ENCODE measurements at places on chromosomes 4 and X.

GRCh38 chr4:7759216-7759615, 180.4 kb downstream of the AFAP1 start:
- peak; percentile 58 for DNase-seq

DNA sequence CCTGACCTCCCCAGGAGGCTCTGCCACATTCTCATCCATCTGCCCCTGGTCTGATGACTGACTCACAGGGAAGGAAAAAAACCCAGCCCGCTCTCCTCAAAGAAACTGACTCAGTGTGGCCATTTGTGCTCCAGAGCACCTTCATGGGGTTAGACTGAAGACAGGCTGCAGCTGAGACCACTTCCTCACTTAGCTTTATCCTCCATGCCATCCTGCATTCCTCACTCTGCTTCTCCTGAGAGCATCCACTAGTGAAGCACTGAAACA, 35.9 kb upstream of the HPSE start:
- no peak for DNase-seq

GRCh38 chr4:76699751-76700310, 198.1 kb downstream of the SOWAHB start:
- DNase-seq, result no peak

DNA sequence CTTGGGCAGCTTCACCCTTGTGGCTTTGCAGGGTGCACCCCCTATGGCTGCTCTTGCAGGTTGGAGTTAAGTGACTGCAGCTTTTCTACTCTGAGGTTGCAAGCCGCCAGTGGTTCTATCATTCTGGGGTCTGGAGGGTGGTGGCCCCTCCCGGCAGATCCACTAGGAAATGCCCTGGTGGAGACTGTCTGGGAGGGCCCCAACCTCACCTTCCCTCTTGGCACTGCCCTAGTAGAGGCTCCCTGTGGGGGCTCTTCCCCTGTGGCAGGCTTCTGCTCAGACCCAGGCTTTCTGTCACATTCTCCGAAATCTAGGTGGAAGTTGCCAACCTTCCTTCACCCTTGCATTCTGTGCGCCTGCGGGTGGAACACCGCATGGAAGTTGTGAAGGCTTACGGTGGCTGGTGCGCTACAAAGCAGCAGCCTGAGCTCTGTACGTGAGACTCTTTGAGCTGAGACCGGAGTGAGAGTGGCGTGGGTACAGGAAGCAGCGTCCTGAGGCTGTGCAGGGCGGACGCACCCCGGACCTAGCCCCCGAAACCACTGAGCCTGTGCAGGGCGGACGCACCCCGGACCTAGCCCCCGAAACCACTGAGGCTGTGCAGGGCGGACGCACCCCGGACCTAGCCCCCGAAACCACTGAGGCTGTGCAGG, 626.7 kb upstream of the FRG1 start:
- DNase-seq, result no peak

GRCh38 chr4:17619416-17620105, 5.1 kb downstream of the MED28 start:
- DNase-seq, result no peak

DNA sequence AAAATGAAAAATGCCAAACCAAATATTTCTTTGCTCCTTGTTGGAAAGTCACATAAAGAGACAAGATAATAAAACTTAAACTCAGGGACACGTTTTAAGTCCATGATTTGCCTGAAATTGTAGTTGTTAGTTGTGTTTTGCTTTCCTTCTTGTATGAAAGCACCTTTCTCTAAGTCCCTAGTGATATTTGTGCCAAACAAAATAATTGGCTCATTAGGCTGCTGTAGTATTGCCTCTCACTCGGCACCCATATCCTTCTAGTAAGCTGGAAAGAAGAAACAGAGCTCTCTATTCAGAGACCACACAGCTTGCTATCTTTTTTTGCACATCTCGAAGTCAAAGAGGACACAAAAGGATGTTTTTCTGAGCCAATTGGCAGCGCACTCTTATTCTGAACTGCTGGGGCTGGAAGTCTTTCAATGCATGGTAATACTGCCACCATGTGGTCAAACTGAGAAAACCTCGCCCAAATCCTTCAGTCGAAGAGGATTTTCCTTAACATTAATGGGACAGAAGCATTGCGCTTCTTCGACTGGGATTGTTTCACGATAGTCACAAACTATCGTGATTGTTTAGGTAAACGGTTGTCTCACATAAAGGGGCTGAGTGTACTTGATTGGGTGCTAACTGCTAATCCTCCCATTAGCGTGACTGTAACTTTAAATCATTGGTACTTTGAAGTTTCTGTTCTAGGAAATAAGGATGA, 571.9 kb upstream of the LCORL start:
- peak; percentile 26 for DNase-seq

DNA sequence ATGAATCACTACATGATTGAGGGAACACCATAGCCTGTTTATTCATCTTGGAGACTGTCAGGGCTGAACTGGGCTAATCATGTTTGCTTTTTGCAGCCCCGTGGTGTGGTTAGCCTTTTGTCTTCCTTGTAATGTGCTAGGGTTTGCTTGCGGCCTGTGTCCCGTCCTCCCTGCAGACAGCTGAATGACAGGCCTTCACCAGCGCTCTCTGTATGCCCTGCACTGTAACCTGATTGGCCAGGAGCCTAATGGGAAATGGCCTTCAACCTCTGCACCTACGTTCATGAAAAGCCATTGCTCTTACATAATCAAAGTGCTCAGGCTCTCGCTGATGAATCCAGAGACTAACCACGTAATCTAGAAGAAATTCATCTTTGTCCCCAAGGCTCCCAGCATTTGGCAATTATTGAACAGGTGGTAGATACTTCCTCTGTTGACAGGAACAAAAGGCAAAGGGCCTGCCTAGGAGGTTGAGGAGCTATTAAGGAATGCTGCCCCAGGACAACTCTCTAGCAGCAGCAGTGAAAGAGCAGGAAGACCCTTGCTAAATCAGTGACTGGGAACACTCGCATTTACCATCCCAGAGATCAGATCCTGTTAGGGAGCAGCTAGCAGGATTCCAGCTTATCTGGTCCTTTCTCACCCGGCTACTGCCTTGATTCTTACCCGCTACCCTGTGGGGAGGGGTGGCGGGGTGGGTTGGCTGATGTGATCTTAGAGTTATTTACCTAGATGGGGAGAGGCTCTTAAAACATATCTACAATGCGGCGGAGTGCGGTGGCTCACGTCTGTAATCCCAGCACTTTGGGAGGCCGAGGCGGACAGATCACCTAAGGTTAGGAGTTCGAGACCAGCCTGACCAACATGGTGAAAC, 42.3 kb upstream of the FAT1 start:
- DNase-seq, result no peak

DNA sequence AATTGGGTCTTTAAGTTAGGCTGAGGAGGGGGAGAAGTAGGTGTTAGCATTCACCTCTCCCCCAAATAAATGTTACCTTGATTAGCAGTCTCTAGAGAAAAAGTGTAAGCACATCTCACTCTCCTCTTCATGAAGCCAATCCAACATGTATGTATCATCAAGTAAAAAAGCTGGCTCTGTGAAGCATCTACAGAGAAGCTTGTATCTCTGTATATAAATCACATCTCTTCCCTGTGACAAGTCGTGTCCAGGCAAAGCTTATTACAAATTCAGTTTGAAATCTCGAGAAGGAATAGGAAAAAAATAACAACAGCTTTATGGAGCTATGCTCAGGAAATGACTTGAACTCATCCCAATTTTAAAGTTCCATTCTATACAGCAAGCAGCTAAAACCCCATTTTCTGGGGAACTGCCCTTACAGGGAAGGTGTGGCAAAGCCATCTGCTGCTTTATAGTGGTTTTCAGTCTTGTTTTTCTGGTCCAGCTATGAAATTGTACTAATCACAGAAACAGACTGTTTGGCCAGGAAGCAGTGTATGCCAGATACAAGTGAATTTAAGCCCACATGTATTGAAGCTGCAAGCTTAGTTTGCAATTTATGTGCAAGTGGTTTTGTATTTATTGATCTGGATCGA, 313.3 kb upstream of the NOCT start:
- no peak for DNase-seq

DNA sequence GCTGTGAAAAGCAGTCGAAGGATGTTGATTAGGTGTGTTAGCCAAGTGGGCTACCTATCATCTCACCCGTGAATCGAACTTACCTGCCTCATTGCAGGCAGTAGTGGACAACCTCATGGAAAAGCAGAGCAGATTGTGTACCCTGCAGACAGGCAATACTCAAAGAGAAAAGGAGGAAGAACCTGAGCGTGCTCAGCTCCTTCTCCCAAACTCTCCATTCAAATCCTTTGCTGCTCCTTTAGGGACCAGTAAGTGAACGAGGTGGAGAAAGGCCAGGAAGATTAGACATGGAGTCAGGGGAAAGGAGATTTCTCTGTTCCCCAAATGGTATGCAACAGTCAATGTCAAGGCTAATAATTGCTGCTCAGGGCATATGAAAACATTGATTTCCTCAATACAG, 45.2 kb upstream of the ELF2 start:
- no peak for DNase-seq

GRCh38 chr4:187125062-187125461, 401.4 kb upstream of the FAT1 start:
- no peak for DNase-seq

- DNase-seq, result no peak
Measured at GRCh38 chrX:28787206-28787605, 200.0 kb downstream of the IL1RAPL1 start.

DNA sequence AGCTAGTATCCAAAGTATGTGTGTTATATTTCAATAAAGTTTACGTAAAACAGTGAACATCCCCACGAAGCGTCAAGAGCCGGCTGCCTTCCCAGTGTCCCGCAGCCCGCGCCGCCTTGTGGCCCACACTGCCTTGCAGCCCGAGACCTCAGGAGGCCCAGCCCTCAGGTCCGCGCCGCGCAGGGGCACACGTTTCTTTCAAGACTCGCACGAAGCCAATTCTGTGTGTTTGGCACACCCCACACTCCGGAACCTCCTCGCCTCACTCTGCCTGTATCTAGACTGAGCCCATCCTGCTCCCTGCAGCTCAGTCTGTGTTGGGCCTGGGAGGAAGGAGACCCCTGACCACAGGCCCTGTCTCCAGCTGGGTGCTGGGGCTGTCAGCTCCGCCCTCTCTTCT, 5.8 kb downstream of the LRPAP1 start:
- DNase-seq, result no peak

DNA sequence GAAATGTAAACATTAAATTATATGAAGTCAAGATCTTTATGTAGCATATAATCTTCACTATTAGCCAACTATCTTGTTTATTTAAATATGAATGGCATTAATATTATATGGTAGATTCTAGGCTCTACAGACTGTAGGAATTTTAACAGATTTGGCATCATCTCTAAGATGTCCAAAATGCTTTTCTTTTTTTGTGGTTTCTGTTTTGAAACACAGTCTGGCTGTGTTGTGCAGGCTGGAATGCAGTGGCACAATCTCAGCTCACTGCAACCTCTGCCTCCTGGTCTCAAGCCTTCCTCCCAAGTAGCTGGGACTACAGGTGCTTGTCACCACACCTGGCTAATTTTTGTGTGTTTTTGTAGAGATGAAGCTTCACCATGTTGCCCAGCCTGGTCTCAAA, 76.2 kb downstream of the ELOVL6 start:
- DNase-seq, result no peak

GRCh38 chr4:112358952-112359749, 62.0 kb downstream of the ALPK1 start:
- DNase-seq, result no peak

- peak; percentile 62 for DNase-seq
Measured at GRCh38 chr4:163544407-163545038, 50.0 kb downstream of the TMA16 start.

GRCh38 chrX:9180623-9181022, 146.7 kb upstream of the FAM9B start:
- no peak for DNase-seq

GRCh38 chr4:2266181-2266580, 4.3 kb upstream of the MXD4 start:
- DNase-seq, result no peak

GRCh38 chrX:100477958-100478357, 67.9 kb upstream of the PCDH19 start:
- DNase-seq, result no peak

- no peak for DNase-seq
Measured at GRCh38 chr4:80989921-80990544, 40.5 kb upstream of the BMP3 start.

DNA sequence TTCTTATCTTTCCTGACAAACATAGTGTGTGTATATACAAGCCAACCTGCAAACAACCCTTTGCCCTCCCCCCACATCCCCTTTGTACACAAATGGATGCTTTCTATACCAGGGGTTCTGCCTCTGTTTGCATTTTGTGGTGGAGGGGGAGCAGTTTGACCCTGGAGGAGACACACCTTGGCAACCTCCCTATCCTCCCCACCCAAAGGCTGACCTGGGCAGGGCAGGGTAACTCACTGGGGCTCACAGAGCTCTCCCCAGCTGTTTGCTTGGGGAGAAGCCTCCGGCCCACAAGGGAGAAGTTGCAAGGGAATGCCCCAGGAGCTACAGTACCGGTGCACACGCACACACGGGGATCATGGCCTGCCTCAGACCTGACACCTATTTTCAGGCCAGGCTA, 372.6 kb downstream of the BCOR start:
- no peak for DNase-seq

GRCh38 chrX:119655125-119655524, 37.8 kb downstream of the SEPTIN6 start:
- peak; percentile 41 for DNase-seq

Measured in CD4-positive, alpha-beta T cell treated with Interleukin-15 for 1 hour (primary cell).